ENCODE measurements at places on chromosomes 5 and 9. TPM values are rescaled to one million over a fixed set of nuclear protein-coding genes. Genes with fewer than 3 reads are reported as not detected.

GRCh38 chr5:13212886-13213285 is 731.6 kb downstream of the DNAH5 start:
- no peak for DNase-seq

- no peak for DNase-seq
Measured at GRCh38 chr9:84500826-84501225, 160.3 kb upstream of the SLC28A3 start.

- no peak for DNase-seq
Measured at GRCh38 chr5:155759984-155760383, 567.0 kb upstream of the SGCD start.

DNA sequence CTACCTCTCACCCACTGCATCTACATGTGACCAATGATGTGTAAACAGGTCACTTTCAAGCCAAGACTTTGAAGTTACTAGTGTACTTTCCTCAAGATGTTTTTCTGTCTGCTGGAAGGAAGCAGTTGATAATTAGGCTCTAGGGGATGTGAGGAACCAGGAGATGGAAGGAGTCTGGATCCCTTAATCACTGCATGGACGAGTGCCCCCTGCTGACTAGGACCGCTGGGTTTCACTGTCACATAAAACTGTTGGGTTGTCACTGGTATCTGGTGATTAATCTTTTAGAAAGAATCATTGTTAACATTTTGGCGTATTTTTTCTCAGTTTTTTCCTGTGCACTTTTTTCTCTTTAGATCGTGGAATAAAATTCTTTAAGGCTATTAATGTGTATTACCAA is 79.5 kb downstream of the SREK1 start:
- DNase-seq: no peak

Gene PCDHB12
- polyA plus RNA-seq: 0.77 TPM

Gene CTXN3
- polyA plus RNA-seq: 79.2 TPM

DNA sequence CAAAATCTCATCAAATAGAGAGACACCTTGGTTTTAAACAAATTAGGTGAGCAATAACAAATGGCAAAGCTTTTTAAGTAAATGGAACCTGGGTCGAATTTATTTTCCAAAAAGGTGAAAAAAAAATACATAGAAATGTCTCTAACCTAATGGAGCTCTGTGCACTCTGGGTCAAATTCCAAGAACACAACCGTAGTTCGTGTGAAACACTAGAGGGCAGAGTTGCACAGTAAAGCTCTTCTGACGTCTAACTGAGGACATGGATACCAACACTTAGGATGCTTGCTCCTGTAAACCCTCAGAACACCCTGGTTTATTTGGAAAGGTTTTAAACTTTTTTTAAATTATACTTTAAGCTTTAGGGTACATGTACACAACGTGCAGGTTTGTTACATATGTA is 18.9 kb downstream of the MARCHF11 start:
- peak; percentile 59 for DNase-seq

DNA sequence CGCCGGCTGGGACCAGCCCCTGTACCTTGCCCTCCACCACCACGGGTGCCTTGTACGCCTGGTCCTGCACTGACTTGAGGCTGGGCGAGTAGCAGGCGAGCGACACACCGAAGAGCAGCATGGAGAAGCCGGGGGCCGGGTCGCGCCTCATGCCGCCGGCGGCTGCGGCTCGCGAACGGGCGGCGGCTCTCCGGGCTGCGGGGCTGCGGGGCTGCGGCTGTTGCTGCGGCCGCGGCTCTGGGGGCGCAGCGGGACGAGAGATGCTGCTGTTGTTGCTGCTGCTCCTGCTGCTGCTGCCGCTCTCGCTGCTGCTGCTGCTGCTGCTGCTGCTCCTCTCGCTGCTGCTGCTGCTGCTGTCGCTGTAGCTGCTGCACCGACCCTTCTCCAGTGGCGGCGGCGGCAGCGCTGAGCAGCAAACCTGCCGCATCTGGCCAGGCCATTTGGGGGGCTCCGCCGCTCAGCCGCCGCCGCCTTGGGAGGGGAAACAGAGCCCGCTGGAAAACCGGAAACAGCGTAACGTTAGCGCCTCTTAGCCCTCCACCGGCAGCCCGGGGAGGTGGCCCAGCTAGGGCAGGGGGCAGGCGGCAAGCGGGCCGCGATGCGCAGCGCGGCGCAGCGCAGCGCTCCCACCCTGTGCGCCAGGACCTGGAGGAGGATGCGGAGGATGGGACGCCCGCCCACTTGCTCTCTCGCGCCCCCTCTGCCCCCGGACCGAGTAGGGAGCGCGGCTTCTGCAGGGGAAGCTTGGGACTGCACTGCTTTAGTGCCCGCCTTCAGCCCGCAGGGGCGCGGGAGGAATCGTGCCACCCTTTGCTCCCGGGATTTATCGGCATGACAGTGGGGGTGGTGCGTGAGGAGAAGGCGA is at the start of gene NRG2:
Gene NRG2 (minus strand): TSS at position 657 of the 865 bp plus-strand sequence.
- peak; percentile 84 for DNase-seq

Gene FOCAD
- polyA plus RNA-seq: 12.2 TPM

Gene HAVCR2
- polyA plus RNA-seq: 17.5 TPM

DNA sequence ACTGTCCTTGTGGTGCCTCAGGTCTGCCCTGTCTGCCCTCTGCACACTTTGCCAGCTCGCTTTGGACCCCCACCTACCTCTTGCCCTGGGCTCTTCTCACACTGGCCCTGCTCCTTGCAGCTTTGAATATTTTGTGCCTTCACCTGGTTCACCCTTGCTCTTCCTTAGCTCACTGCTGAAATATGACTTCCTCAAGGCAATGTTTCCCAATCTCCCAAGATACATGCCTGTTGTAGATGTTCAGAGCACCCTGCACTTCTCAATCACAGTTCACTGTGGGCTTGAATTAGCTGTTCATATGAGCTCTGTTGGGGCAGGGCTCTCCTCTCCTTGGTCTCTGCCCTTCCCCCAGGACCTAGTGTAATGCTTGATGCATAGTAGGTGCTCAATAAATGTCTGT is 8.0 kb downstream of the AFAP1L1 start:
- DNase-seq: no peak

Gene LURAP1L
- 3.8 TPM for polyA plus RNA-seq

DNA sequence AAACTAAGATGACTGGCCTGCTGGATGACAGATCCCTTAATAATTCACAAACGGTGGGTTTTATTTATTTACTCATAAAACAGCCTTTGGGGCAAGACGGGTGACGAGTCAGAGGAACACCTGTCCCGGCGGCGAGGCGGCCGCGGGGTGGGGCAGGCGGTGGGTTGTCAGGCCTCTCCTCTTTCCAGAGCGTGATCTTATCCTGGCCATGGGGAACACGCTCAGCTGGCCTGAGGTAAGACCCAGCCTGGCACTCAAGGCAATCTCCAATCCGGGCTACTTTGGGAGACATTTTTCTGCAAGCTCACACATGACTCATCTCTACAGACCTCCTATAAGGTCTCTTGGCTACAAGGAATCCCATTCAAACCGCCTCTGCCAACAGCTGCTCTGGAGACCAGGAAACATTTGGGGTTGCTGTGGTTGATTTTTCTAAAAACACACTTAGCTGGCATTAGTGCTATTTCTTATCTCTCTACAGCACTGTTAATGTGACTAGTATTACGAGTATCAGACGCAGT is 6.3 kb downstream of the RAPGEF1 start:
- no peak for DNase-seq

DNA sequence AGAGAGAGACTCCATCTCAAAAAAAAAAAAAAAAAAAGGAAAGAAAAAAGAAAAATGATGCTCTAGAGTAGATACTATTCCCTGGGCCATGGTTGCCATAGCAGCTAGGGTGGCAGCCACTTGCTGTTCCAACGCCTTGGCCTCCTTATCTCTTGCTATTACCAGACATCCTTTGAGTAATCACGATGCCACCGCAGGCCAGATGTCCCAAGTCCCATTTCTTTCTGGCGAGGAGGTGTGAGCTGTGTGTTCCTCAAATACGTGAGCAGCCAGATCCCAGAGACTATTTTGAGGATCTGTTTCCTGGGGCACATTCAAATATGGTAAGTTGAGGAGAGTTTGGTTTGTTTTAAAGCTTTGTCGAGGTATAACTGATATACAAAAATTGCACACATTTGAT is 23.4 kb upstream of the GFPT2 start:
- no peak for DNase-seq

Gene WNT8A
- polyA plus RNA-seq: not detected

GRCh38 chr5:160500786-160501779 is 79.4 kb downstream of the PTTG1 start:
- DNase-seq: no peak

- no peak for DNase-seq
Measured at GRCh38 chr5:113205323-113205722, 228.7 kb downstream of the DCP2 start.

Gene FIBCD1
- polyA plus RNA-seq: not detected

DNA sequence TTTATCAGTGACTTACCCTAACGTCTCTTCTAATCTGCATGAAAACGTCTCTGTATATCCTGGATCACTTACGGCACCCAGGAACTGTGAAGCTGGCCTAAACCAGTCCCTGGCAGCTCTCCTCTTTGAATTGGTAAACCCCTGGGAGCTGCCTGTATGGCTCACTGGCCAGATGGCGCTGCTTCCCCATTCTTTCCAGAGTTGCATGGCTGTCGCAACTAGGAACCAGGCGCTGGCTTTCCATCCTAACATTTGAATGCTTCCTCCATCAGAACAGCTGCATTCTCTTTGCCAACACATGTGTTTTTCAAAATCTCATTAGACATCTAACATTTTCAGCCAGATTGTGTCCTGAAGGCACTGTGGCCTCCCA is 8.0 kb upstream of the PCA3 start:
- DNase-seq: peak; percentile 77

DNA sequence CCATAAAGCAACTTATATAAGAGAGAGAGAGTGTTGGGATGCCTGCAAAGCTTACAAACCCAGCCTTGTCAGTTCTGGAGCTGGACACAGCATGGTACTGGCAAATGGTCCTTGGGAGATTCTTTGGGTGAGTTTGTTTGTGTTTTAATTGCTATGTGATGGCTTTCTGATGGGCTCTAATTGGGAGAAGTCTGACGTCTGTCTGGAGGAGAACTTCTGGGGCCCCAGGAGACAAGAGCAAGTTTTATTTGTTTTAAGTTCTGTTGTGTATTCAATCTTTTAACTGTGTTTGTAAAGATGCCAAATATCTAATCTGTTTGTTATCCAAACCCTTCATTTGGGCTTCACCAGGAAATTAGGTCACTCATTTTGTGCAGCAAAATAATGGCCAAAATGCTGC is 50.3 kb upstream of the AFAP1L1 start:
- DNase-seq: no peak

GRCh38 chr9:126671381-126671831 is 57.7 kb downstream of the LMX1B start:
- peak; percentile 57 for DNase-seq

- DNase-seq: peak; percentile 90
Measured at GRCh38 chr5:4700069-4700468, 440.1 kb upstream of the ADAMTS16 start.

DNA sequence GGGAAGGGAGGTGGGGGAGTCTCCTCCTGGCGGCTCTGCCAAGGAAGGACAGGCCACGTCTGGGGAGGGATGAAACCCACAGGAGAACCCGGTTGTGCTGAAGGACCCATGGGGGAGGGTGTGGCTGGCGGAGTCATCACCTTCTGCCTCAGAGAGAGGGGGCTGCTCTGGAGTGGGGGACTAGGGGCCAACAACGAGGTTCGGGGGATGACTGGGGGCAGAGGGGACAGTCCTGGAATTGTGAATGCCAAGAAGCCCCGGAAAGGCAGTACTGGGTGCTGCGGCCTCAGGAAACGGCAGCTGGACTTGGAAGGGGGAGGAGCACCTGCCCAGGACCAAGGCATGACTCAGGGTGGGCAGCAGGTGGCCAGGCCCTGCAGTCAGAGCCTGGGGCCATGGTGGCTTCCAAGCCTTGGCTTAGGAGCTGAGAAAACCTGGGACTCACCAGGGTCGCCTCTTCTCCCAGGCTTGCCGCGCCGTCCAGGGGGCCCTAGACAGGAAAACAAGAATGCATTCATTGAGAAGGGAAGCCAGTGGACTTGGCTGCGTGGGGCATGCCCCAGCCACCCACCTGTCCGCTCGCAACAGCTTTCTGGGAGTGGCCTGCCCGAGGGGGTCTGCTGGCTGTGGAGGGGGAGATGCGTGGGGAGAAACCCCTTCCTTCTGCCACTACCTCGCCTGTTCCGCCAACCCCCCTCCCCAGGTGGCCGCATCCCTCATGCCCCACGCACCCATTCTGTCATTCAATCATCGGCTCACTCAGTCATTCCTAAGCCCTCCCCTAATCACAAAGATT is 74.0 kb upstream of the PHYKPL start:
- DNase-seq: no peak

DNA sequence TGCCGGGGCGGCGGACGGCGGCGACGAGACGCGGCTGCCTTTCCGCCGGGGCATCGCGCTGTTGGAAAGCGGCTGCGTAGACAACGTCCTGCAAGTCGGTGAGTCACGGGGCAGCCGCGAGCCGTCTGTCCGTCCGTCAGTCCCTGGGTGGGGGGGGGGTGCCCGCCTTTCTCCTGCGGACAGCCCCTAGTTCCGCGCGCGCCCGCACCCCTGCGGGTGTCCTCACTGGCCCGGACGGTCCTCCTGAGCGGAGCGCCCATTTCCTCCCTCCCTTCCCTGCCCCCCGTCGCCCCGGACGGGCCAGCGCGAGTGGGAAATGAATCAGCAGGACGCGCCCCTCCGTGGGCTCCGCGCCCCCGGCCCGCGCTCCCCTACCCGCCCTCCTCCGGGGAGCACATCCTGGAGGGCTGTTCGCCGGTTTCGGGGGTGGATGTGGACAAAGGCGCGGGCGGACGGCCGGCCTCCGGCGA is 828 bp downstream of the ZSWIM6 start:
- peak; percentile 59 for DNase-seq

DNA sequence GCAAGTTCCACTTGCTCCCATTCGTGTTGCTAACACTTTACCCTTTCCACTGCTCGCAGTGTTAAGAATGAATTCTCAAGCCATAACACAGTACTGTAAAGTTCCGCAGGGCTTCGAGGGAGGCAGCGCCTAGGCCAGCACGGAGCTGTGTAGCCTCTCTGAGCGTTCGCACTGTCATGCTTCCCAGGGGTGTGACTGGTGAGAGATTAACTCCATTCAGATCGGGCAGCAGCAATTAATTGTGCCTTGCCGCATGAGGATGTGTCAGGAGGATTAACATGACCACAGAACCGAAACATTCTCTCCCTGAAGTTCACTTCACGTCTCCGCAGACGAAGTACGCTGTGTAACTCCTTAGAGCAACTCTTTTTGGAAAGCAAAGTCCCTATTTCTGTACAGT is 23.2 kb downstream of the ZBTB34 start:
- no peak for DNase-seq

- no peak for DNase-seq
Measured at GRCh38 chr9:38263532-38263931, 129.0 kb upstream of the ALDH1B1 start.

Gene CXCL14
- 414 TPM for polyA plus RNA-seq

Measured in kidney (tissue), 22 donors.